ENCODE measurements at places on chromosomes 7 and 10.
A peak's percentile ranks its signal among the peaks of the same experiment; 100 is the strongest.

GRCh38 chr7:16098058-16098457, 323.3 kb downstream of the CRPPA start:
- no peak for DNase-seq

DNA sequence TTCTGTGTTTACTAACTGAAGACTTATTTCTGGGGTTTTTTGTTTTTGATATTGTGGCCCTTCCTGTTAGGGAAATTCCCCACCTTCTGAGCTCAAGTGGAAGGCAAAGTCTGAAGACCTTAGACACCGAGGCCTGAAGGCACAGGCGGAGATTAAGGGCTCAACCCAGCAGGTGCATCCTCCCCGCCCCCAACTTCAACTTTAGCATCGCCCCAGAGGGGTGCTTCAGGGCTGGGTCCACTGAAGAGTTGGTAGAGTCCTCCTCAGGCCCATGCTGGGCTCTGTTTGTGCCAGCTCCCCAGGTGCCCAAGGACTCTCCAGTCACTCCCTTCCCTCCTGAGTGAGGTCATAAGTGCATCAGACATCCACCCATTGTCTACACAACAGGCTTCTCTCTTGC, 9.4 kb upstream of the PPIA start:
- DNase-seq: peak; percentile 70

GRCh38 chr7:33130184-33130583, 820 bp downstream of the BBS9 start:
- DNase-seq: no peak

- no peak for DNase-seq
These were observed 3.5 kb upstream of the ARL4A start for GRCh38 chr7:12683678-12684585.

GRCh38 chr7:130867039-130867438, 133.0 kb upstream of the KLF14 start:
- no peak for DNase-seq

DNA sequence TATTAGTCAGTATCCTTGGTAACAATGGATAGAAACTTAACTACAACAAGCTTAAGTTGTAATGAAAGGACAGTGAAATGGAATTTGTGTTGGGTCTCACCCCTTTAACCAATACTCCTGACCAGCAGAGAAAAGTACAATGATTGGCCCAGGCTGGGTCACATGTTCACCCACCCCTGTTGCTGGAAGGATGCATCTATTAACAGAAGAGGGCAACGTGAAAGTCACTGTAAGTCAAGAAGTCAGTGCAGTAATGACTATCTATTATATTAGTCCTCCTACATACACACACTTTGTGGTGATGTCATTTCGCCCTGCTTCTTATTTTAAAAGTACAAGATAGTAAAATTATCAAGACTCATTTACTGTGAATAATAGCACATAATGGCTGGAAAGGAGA, 16.2 kb downstream of the PNLIPRP2 start:
- DNase-seq: no peak

DNA sequence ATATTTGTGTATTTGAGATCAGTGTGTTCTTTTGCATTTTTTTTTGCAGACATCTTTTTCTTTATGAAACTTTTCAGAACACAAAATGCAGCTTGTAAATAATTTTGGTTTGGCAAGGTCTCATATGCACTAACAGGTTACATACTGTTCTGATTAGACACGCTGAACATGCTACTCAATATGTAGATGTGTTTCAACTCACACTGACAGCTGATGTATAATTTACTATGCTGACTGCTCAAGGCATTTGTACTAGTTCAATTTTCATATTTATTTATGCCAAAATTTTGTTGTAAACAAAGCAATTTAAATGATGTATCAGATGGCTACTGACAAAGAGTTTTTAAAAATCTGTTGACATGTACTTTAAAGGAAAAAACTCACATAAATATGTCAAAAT, 123.8 kb downstream of the TFEC start:
- no peak for DNase-seq

DNA sequence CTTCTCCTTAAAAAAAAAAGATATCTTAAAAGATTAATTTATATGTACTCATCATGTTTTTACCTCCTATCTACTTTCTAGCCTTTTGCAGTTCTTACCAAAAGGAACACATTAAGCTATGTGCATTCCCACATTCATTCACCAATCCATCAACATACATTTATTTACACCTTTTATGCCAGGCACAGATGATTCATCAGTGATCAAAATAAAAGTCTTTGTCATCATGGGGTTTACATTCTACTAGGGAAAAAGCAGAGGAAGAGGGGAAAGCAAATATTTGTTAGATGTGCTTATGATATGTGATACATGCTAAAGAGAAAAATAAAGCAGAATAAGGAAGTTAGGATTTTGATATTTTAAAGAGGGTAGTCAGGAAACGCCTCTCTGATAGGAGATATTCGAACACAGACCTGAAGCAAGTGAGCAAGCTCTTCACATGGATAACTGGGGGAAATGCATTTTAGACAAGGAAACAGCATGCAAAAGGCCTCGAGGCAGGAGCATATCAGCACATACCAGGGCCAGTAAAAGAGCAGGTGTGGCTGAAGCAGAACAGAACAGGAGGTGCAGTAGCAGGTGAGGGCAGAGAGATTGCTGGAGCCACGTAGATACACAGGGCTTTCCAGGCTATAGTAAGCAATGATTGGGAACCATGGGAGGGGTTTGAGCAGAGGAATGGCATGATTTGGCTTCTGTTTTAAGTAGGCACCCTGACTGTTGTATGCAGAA, 67.4 kb downstream of the REEP3 start:
- DNase-seq: no peak

- DNase-seq: no peak
These were observed 81.6 kb downstream of the EVX1 start for GRCh38 chr7:27324246-27324645.

GRCh38 chr10:83723080-83723479, 416.2 kb upstream of the GHITM start:
- no peak for DNase-seq

DNA sequence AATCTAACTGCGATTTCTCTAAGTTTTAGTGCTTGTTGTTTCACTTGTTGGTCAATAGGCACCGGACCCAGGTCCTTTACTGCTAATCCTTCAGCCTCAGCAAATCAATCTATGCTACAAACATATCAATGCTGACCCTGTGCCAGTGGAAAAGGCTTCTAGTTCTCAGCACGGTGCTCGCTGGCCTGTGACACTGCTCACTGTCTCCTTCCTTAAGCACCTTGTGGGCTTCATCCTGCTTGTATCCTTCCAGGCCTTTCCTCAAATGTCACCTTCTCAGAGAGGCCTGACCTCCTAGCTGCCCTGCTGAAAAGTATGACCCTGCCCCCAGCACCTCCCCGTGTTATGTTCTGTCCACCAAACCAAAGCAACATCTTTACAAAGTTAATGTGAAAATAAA, 201.2 kb upstream of the FRMD4A start:
- no peak for DNase-seq

GRCh38 chr7:92669616-92670165, 79.5 kb upstream of the FAM133B start:
- no peak for DNase-seq

- DNase-seq: no peak
These were observed 875.5 kb upstream of the SORCS1 start for GRCh38 chr10:108039821-108040584.

DNA sequence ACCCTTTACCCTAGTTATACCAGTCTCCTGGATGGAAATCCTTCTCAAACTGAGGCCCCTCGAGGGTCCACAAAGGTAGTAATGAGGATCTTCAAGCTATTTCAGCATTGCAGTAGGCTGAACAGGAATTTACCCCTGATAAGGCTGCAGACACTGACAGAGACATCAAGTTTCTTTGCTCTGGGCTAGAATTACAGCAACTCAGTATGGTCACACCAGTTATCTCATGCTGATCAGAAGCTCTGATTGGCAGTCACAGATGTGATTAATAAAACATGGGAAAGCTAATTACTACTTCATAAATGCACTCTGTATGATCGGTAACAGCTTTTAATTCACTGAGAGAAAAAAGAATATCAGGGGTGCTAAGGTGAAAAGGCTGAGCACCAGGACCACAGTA, 30.6 kb downstream of the FAM204A start:
- no peak for DNase-seq

- DNase-seq: no peak
These were observed 282.3 kb upstream of the CHRM2 start for GRCh38 chr7:136585954-136586670.

- no peak for DNase-seq
These were observed 6.5 kb downstream of the CBX3 start for GRCh38 chr7:26208040-26208439.

GRCh38 chr7:159253657-159254056, 109.0 kb upstream of the VIPR2 start:
- no peak for DNase-seq

GRCh38 chr10:17782921-17783665, 26.1 kb upstream of the MRC1 start:
- DNase-seq: no peak

- DNase-seq: no peak
These were observed 772.2 kb upstream of the C7orf33 start for GRCh38 chr7:147818317-147818716.

- no peak for DNase-seq
These were observed 109.8 kb upstream of the NOBOX start for GRCh38 chr7:144513334-144513733.

DNA sequence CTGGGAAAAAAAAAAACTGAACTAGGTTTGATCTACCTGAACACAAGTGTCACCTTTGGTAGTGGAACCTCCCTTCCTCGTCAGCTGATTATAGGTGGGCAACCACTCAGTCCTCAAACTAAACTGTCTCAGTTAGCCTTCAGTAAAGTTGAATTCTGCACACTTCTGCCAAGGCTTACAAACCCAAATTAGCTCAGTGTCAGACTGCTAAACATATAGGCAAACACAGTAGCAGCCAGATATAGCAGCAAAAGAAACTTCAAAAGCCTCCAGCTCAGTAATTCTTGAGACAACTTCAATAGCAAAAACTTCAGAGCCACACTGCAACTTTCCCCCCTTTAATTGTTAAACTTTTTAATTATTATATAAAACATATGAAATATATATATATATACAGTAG, 956.9 kb downstream of the XPNPEP1 start:
- DNase-seq: no peak

- no peak for DNase-seq
These were observed 161.5 kb upstream of the PFKP start for GRCh38 chr10:2905851-2906250.

- DNase-seq: no peak
These were observed 90.0 kb downstream of the C1GALT1 start for GRCh38 chr7:7272294-7272693.

GRCh38 chr10:18476076-18476647, 175.2 kb downstream of the NSUN6 start:
- no peak for DNase-seq

DNA sequence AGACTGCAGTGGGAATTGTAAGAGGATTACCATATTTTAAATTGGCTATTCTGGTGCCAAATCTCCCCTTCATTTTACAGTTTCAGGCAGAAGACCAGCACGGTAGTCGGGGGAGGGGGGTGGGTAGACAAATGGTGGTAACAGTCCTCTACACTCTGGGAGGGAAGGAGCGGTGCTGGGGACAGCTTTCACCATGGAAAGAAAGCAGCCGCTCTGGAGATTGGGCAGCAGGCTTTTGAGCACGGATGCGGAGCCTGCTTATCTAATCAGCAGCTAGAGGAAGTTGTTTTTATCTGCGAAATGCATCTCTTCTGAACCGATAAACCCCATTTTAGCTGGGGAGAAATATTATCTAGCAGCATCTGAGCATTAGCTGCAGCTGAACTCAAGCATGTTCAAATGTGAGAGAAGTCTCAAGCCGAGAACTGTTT, 28.7 kb downstream of the IKZF1 start:
- no peak for DNase-seq

DNA sequence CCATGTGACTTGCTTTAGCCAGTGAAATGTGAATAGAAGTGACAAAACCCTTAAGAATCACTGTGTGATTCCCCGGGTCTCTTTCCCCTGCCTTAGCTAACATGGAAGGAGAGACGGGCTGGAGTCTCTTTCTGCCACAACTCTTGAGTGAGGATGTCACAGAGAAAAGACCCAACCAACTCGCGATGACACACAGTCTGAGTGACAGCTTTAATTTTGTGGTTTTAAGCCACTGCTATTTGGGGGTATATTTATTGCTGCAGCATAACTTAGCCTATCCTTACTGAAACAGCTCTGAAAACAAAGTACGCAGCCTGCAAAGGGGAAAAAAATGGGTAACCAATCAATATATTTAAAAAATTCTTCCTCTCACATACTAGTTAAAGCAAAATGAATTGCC, 319.4 kb downstream of the CALN1 start:
- DNase-seq: no peak

DNA sequence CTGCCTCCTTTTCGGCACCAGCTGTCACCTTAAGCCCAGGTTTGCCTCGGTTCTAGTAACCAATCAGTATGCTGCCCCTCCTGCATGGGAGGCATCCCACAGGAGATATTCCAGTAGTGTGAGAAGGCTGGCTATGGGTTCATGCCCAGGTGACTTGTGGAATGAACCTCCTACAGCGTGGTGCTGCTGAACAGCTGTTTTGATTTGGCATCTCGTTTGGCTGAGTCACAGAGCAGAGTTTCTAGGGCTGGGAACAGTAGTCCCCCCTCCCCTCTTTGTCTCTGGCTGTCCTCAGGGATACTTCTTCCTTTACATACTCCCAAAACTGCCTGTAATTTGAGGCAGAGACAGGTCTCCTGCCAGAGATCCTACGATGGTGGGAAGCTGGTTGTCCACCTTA, 16.1 kb downstream of the R3HCC1L start:
- no peak for DNase-seq

GRCh38 chr10:8158193-8159071, 103.9 kb downstream of the GATA3 start:
- no peak for DNase-seq

- DNase-seq: no peak
These were observed 145.1 kb upstream of the TMEM106B start for GRCh38 chr7:12066004-12066403.

- no peak for DNase-seq
These were observed 1397.6 kb downstream of the GATA3 start for GRCh38 chr10:9452056-9452455.

DNA sequence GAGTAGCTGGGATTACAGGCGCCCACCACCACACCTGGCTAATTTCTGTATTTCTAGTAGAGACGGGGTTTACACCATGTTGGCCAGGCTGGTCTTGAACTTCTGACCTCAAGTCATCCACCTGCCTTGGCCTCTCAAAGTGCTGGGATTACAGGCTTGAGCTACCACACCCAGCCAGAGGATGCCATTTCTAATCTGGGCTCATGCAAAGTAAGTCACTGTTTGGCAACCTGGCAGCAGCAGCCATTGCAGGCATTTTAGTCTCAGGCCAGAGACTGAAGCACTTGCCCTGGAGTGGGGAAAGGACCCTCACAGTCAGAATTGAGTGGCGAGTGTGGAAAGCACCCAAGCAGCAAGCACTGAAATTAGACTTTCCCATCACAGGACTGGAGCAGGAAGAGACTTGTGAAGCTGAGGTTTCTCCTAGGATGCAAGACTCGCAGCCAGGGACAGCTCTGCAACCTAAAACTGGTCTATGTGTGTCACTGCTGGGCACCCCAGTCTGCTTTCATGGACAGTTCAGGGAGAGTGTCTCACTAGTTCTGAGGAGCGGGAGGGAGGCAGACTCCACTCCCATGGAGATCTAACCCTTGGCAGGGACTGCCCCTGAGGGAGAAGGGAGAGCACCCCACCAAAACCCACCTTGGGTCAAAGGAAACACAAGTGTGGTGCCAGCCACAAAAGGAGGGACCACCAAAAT, 27.6 kb downstream of the SNX13 start:
- DNase-seq: no peak

All from GM13976 (cell line).